ENCODE measurements at places on chromosomes 13 and 19.

- no peak for DNase-seq
Observed at GRCh38 chr13:41356786-41357185, 45.7 kb downstream of the NAA16 start.

GRCh38 chr19:11138601-11139300, 16.8 kb downstream of the SPC24 start:
- DNase-seq = no peak

- peak; percentile 11 for DNase-seq
Observed at GRCh38 chr13:94660695-94661326, 51.5 kb downstream of the SOX21 start.

- DNase-seq = peak; percentile 53
Observed at GRCh38 chr19:8641908-8642547, 11.6 kb downstream of the NFILZ start.

GRCh38 chr19:39166571-39167391, 30.0 kb upstream of the NCCRP1 start:
- DNase-seq = no peak

- DNase-seq = no peak
Observed at GRCh38 chr19:18270326-18270725, 3.9 kb downstream of the IQCN start.

- no peak for DNase-seq
Observed at GRCh38 chr13:113202912-113203311, 5.6 kb downstream of the PCID2 start.

- DNase-seq = peak; percentile 7
Observed at GRCh38 chr13:72565893-72566292, 161.5 kb downstream of the MZT1 start.

DNA sequence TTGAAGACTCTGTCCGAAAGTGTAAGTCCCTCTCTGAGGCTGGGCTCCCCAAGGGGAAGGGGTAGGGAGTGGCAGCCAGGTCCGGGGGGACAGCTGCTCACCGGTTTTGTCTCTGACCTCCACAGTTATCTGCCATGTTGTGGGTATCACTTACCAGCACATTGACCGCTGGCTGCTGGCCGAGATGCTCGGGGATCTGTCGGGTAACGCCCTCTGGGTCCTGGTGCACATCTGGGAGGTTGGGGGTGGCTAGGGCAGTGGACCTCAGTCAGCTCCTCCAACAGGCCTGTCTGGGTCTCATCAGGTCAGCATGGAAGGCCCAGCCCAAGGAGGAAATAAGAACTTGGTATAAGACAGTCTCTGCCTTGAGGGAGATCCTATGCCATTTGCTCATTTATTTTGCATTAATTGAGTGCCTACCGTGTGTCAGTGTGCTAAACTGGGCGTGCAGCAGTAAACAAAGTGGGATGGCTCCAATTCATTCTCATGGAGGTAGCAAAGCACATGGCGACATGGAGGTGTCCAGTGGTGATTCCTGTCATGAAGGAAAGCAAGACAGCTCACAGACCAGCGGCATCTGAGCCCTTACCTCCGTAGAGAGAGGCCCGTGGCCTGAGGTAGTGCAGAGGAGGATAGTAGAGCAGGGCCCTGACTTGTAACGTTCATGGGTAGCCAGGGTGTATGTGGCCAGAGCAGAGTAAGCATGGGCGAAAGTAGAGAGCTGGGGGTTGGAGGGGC, 13.7 kb downstream of the EIF3K start:
- DNase-seq = no peak

DNA sequence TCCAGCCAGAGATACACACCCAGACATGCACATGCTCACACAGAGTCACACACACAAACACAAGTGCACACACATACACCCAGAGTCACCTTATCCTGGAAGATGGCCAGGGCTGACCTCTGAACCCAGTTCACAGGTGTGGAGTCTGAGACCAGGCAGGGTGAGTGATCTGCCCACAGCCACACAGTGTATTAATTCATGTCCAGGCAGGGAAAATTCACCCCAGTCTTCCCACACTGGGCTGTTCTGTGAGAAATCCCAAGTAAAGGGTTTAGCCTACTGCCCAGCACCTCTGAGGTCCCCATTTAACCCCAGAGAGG, 2.0 kb downstream of the POU2F2 start:
- no peak for DNase-seq
